ENCODE measurements at places on chromosomes 5 and 9.

DNA sequence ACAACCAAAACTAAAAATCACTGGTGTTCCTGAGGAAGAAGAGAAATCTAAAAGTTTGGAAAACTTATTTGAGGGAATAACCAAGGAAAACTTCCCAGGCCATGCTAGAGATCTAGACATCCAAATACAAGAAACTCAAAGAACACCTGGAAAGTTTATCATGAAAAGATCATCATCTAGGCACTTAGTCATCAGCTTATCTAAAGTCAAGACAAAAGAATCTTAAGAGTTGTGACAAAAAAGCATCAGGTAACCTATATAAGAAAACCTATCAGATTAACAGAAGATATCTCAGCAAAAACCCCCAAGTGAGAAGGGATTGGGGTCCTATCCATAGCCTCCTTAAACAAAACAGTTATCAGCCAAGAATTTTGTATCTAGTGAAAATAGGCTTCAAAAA is 17.1 kb upstream of the SPEF2 start:
- no peak for DNase-seq

DNA sequence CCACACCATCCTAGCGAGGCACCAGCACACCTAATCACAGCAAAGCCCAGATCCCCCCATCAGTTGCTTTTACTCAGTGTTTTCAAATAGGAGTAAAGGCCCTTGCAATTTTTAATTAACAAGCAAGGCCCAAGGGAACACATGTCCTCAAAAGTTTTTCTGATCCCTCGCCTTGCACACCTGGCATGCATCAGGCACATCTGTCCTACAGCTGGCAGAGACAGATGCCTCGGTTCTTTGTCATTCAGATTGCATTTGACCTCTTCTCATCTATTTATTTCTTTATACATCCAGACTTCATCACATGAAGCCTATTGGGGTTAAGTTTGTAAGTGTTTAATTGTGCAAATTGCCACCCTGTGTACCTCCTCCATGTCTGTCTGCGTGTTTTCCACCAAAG is 241.4 kb downstream of the MARCHF11 start:
- DNase-seq, result no peak

DNA sequence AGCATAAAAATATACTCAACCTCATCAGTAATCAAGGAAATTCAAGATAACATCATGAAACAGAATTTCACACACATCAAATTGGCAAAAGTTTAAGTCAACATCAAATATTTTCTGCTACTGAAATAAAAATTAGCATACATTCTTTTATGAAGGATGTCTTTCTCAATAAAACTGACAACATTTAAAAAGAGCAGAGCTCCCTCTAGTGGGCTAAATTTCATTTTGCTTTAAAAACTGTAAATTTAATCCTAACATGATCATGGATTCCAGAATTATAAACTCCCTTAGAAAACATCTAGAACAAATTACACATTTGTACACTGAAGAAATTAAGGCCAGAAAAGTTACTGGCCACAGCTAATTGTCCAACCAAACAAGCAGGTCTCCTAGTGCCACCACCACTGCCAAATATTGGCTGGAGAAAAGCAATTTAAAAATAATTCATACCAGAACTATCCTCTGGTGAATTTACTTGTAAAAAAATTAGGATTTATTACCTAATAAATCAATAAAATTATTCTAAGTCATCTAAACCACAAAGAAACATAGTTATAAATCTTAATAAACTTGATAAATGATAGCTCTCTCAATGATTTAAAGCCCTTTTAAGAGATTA is 31.2 kb downstream of the DEPDC1B start:
- no peak for DNase-seq

GRCh38 chr9:136175616-136176197 is 29.2 kb downstream of the LHX3 start:
- no peak for DNase-seq

- no peak for DNase-seq
Measured at GRCh38 chr5:51202161-51202560, 181.1 kb upstream of the ISL1 start.

- DNase-seq, result no peak
Measured at GRCh38 chr5:9166202-9167112, 379.4 kb downstream of the SEMA5A start.

DNA sequence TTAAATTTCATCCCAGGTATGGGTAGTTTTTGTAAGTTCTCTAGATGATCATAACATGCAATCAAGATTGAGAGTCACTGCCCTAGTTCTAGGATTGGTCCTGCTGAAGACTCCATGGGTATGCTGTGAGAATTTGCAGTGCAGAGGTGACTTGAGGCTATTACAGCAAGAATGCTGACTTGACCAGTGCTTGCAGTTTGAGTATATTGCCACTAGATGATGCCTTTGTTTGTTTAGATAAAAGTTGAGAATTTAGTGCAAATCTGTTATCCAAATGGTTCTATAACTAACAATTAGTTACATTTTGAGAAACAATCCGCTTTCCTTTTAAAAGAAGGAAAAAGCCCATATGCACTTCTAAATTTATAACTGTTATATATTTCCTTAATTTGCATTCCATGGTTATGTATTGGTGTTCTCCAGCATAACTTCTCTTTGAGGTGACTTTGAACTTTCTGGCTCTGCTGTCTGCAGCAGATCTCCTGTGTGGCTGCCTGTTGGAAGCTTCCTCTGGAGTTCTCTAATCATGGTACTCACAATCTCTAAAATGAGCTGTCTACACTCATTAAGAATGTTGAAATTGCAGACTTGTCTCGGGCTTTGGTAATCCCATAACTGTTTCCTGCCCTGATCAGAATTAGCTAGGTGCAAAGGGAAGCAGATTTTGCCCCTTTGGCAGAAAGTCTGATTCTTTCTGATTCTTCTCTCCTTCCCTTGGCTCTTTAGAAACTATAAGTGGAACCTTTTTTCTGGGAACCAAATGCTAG is 24.9 kb downstream of the MELK start:
- DNase-seq, result no peak

DNA sequence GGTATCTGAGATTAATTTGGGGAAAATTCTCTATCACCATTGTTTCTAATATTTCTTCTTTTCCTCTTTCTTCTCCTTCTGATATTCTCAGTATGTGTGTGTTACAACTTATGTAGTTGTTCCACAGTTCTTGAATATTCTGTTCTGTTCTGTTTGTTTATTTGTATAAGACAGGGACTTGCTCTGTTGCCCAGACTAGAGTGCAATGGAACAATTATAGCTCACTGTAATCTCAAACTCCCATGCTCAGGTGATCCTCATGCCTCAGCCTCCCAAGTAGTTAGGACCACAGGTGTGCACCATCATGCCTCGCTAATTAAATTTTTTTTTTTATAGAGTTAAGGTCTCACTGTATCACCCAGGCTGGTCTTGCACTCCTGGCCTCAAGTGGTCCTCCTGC is 145.8 kb upstream of the TUT7 start:
- no peak for DNase-seq

DNA sequence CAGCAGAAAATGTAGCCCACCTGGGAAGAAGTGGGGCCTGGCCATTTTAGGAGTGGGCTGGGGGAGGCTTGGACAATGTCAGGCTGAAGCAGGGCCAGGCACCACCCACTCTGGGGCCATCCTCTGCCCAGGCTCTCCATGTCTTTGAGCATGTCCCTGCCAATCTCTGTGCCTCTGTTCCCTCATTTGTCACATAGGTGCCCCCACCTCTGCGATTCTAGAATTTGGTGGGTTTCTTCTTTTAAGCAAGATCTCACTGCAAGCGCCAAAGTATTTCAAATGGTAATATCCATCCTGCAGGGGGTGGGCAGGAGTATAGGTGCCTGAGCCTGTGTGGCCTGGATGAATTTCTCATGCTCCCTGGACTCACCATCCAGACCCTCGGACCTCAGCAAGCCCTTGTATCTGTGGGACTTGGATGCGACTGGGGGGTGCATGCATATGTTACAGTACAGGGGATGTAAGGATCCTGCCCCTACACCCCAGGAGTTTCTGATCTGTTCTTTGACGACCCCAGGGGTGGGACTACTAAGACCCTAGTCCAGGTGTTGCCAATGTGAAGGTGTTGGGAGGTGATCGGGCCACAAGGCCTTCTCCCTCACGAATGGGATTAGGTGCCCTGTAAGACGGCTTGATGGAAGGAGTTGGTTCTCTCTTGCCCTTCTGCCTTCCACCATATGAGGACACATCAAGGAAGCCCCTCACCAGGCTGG is 4.3 kb downstream of the CD74 start:
- no peak for DNase-seq

DNA sequence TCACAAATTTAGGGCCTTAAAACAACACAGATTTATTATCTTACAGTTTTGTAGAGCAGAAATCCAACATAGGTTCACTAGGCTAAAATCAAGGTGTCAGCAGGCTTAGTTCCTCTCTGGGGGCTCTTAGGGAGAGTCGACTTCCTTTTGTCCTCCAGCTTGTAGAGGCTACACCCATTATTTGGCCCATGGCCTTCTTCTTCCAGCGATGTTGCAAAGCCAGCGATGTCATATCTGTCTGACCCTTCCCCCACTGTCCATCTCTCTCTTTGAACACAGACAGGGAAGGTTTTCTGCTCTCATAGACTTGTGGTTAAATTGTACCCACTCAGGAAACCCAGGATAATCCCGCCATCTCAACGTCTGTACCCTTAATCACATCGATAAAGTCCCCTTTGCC is 60.3 kb upstream of the SHB start:
- no peak for DNase-seq

GRCh38 chr5:162325143-162325727 is 257.7 kb downstream of the GABRG2 start:
- DNase-seq, result no peak

DNA sequence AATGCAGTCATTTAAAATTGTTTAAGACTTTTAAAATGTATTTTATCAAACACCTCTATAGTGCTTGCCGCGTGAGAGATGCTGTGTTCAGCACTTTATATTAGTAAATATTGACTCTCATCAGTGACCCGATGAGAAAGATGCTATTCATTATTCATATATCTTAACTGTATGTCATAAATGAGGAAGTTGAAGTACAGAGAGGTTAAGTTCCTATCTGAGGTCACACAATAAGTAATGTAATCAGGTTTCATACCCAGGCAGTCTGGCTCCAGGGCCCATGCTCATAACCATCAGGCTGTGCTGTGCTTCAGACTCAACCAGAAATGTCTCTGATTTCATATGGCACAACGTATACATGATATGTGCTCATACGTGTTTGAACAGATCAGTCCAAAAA is 119.0 kb downstream of the SV2C start:
- DNase-seq, result no peak

GRCh38 chr9:71487061-71487460 is 281.3 kb downstream of the CEMIP2 start:
- DNase-seq, result no peak

Measured in activated naive CD4-positive, alpha-beta T cell (primary cell).